Mesothelial cell of epicardium (in vitro differentiated cells): ENCODE measurements at places on chromosomes 1 and 21. TPM values are rescaled to one million over a fixed set of nuclear protein-coding genes. Genes with fewer than 3 reads are reported as not detected.

Gene IL19
- not detected in 3 replicates for total RNA-seq

Gene INSRR
- 0.45 to 0.66 TPM (median 0.51 TPM) in 3 replicates for total RNA-seq

Gene GPATCH2
- 23.0 to 23.9 TPM (median 23.0 TPM) in 3 replicates for total RNA-seq

- H3K27ac ChIP-seq: peak overlapping the region; percentile 98
- no peaks in the 10 kb centered on the region for H3K27me3 ChIP-seq
- H3K4me1 ChIP-seq: peaks cover 50% of the 10 kb centered on the region
- H3K4me3 ChIP-seq: no peak overlapping the region
These were observed 17.5 kb upstream of the PDIK1L start for GRCh38 chr1:26094076-26094669.

DNA sequence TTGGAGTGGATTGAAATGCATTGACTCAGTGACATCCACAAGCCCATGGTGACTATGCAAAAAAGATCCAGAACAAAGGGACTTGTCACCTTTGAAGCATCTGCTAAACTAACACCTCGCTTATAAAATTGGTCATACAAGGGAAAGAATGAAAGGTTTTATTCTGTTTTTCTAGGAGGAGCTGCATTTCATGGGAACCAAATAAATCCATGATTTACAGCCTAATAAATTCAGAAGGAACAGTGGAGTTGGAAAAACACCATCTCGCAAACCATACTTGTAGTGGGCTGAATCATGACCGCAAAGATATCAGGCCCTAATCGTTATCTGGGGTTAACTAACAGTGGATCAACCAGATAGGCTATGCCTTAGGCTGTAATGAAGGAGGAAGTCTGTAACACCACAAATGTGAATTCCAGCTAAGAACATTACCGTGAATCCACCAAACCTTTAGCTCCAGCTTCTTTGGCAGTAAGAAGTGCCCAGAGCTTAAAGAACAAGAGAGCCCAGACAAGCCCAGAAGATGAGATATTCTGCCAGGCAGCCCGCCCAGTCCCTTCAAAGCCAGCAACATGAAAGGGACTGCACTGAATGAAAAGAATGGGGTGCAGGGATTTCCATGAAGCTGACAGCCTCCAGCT lies 27.4 kb downstream of the RSPH1 start:
- peaks cover 15% of the 10 kb centered on the region for H3K4me1 ChIP-seq
- no peak overlapping the region for H3K27ac ChIP-seq
- peaks cover 4% of the 10 kb centered on the region for H3K27me3 ChIP-seq
- no peak overlapping the region for H3K4me3 ChIP-seq
- no peak for DNase-seq

DNA sequence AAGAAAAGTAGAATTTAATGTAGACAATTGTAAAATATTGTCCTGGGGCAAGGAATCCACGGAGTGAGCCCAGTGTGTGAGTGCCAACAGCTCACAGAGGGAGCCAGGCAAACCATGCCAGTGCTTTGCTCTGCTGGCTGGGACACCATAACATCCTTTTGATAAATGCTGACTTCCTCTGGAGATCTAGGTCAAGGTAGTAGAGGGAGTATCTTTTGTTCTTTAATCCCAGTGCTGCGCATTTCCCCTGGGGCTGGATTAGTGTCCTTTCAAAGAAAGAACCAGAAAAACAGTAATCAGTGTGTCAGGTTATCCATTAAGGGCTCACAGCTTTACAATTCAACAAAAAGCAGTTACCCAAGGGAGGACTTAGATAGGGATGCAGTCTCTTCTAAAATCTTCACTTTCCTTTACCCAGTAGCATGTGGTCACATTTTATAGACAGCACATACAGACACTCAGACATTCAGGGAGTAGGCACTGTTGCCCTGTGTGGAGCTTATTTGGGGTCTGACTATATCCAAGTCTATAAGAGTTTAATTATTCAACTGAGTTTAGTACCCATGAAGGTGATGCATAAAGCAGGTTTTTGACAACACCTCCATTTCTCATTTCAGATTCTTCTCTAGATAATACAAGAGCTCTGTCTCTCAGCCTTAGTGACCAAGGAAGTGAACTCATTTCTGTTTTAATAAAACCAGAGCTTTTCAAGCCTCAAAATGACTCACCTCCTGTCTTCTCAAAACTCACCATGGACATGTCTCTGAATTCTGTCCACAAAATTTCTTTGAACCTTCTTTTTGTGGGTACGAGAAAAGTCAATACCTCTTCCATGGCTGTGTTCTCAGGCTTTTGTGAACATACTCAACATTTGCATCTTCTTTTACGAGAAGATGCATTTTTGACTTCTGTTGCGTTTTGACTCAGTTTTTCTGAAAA lies 215.3 kb downstream of the BRINP2 start:
- no peak for DNase-seq
- peaks cover 4% of the 10 kb centered on the region for H3K4me1 ChIP-seq
- no peaks in the 10 kb centered on the region for H3K36me3 ChIP-seq
- H3K27ac ChIP-seq: no peak overlapping the region
- peaks cover 10% of the 10 kb centered on the region for H3K27me3 ChIP-seq
- no peak overlapping the region for H3K4me3 ChIP-seq

DNA sequence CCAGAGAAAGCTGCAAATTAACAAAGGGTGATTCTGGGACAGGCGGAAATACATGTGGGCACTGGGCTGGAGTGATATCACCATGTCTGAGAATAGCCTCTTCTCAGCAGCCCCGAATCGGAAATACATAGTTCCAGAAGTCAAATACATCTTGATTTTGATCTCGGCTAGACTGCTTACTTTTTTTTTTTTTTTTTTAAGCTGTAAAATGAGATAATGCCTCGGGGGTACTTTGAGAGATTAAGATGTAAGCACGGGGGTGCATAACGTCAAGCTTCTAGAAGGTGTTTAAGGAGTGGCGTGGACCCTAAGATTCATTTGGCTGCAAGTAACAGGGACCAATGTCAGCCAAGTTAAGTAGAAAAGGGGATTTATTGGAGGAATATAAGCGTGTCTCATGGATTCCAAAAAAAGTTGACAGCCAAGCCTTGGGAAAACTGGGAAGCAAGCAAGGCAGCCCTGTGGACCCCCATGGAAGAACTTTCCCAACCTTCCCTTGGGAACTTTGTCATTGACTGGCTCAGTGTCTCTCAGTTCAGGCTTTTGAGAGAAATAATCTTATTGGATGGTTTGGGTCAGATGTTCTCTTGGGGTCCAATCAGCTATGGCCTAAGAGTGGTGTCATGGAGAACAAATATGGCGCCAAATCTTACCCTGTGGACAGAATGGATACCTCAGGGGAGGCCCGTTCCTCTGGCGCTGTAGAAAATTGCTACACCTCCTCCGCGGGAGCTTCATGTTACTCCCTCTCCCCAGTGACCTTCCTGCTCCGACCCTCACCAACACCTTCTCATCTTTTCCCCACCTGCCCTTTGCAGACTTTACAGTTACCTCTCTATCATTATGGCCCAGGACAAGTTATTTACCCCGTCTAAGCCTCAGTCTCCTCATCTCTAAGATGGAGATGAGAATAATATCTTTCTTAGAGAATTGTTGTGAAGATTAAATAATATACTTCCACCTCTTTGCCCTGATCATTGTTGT lies 186.6 kb downstream of the KAZN start:
- no peaks in the 10 kb centered on the region for H3K36me3 ChIP-seq
- no peak overlapping the region for H3K27ac ChIP-seq
- no peaks in the 10 kb centered on the region for H3K27me3 ChIP-seq
- H3K4me3 ChIP-seq: no peak overlapping the region

GRCh38 chr1:172107316-172107975 lies 266.1 kb downstream of the DNM3 start:
- peak overlapping the region; percentile 89 for H3K27ac ChIP-seq
- H3K27me3 ChIP-seq: no peaks in the 10 kb centered on the region
- H3K4me3 ChIP-seq: no peak overlapping the region
- DNase-seq: no peak
- H3K36me3 ChIP-seq: peaks cover 2% of the 10 kb centered on the region

DNA sequence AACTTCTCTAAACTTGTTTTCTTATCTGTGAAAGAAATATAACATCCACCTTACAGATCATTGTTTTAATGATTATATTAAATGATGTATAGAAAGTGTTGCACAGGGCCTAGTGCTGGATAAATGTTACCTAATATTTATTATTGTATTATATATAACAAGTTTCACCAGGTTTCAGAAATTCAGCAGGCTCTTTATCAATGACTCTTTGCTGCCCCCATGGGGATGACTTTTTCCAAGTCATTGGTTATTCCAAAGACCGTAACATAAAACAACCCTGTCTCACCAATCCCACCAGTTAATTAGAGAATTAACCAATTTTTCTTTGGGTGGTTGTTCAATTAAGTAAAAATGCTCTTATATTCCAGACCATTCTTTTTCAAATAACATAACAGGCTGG lies 7.3 kb upstream of the DEDD start:
- H3K27ac ChIP-seq: no peak overlapping the region
- H3K27me3 ChIP-seq: no peaks in the 10 kb centered on the region
- H3K4me3 ChIP-seq: no peak overlapping the region
- peaks cover 4% of the 10 kb centered on the region for H3K36me3 ChIP-seq

- H3K36me3 ChIP-seq: no peaks in the 10 kb centered on the region
- H3K27ac ChIP-seq: no peak overlapping the region
- no peak for DNase-seq
- H3K4me1 ChIP-seq: peaks cover 13% of the 10 kb centered on the region
- H3K4me3 ChIP-seq: no peak overlapping the region
- peaks cover 22% of the 10 kb centered on the region for H3K27me3 ChIP-seq
These were observed 5.0 kb upstream of the HPCA start for GRCh38 chr1:32881291-32881690.

GRCh38 chr1:80417671-80418070 lies 1383.1 kb upstream of the ADGRL2 start:
- H3K4me3 ChIP-seq: no peak overlapping the region
- H3K36me3 ChIP-seq: no peaks in the 10 kb centered on the region
- DNase-seq: no peak
- H3K4me1 ChIP-seq: no peaks in the 10 kb centered on the region
- H3K27me3 ChIP-seq: no peaks in the 10 kb centered on the region

GRCh38 chr1:165759095-165759494 lies 9.6 kb downstream of the TMCO1 start:
- H3K27me3 ChIP-seq: no peaks in the 10 kb centered on the region
- DNase-seq: no peak
- no peak overlapping the region for H3K4me3 ChIP-seq
- H3K36me3 ChIP-seq: peaks cover 13% of the 10 kb centered on the region
- no peak overlapping the region for H3K27ac ChIP-seq

DNA sequence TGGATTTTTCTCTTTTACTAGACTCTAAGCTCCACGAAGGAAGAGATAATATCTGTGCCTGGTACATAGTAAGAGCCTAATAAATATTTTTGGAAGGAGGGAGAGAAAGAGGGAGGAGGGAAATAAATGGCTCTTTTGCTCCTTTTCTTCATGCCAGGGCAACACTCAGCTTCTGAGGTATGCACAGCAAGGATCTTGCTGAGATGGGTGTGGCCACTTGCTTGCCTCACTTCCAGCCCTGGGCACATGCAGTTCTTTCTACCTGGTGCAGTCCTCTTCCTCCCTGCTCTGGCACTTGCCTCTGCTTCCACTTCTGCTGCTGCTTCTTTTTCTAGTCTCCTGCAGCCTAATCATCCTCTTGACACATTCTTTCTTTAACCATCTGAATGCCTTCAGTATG lies 148.1 kb downstream of the FGGY start:
- H3K27ac ChIP-seq: peak overlapping the region; percentile 95
- no peaks in the 10 kb centered on the region for H3K36me3 ChIP-seq
- H3K27me3 ChIP-seq: no peaks in the 10 kb centered on the region
- peaks cover 77% of the 10 kb centered on the region for H3K4me1 ChIP-seq

GRCh38 chr1:185644531-185644930 lies 89.7 kb upstream of the HMCN1 start:
- H3K27me3 ChIP-seq: no peaks in the 10 kb centered on the region
- peaks cover 41% of the 10 kb centered on the region for H3K4me1 ChIP-seq
- H3K27ac ChIP-seq: peak overlapping the region; percentile 86
- DNase-seq: no peak
- H3K36me3 ChIP-seq: peaks cover 15% of the 10 kb centered on the region
